ENCODE measurements at places on chromosomes 7 and 10.

- DNase-seq = no peak
Measured at GRCh38 chr10:43667317-43667731, 18.6 kb upstream of the ZNF32 start.

DNA sequence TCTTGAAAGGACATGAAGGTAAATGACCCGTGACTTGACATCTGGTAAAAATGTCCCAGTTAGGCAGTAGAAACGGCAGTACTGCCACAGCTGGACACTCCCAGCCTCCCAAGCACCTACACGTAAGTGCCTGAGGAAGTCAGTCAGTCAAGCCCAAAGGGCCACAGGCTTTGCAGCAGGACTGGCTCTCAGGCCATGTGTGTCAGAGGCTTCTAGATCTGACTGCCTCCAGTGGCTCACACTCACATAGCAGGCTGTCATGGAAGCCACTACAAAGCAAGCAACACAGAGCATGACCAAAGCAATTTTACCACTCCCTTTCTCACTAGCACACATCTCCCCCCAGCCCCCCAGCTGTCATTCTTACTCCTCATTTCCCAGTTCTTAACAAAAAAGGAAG, 17.8 kb upstream of the CCNJ start:
- no peak for DNase-seq

GRCh38 chr7:82109288-82109687, 334.3 kb downstream of the CACNA2D1 start:
- DNase-seq = no peak

DNA sequence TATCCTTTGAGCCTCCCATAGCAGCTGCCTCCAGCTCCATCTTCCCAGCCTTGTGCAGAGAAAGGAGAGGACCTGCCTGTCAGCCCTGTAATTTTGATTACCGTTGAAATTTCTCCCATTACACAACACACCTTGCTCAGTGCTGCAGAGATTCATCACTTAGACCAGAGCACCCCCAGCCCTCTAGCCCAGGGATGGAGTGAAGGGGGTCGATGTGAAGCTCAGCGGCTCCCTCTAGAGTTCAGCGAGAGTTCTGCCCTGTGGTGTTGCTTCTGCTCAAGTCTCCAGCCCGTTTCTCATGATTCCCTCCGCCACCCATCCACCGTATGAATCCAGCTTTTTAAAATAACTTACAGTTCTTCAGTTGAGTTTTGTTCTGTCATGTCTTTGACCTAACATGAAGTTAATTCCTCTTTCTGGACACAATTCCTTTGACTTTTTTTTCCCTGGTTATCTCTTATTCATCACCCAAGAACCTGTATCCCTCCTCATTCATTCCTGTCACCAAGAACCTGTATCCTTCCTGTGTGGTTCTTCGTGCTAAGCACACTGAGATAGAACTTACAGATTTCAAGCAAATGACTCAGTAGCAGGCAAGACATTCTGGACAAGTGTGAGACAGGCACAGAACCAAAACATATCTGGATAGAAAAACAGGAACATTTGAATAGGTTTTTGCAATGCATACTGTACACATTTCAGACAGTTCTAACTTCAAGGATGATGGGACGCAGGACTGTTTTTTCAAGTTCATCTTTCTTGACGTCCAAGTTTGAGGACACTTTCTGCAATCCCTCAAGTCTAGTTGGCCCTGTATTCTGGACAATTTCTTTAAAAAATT, 35.0 kb upstream of the ZNF32 start:
- peak; percentile 32 for DNase-seq

- DNase-seq = no peak
Measured at GRCh38 chr10:5691786-5692185, 7.1 kb downstream of the TASOR2 start.

DNA sequence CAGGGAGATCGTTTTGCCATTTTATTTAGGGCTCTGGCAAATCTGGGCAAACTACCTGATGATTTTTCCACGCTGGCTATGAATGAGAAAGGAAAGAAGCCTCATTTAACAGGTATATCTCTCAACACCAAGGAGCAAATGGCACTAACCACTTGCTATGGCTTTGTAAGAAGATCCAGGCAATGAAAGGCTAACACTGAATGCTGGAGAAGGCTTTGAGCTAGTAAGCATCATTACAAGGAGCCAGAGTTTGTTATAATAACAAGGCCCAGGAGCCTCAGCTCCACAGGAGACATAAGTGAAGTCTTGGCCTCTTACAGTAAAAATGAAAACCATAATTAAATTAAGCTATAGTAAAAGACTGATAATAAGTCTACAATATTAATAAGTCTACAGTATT, 123.1 kb downstream of the CNOT4 start:
- DNase-seq = no peak

DNA sequence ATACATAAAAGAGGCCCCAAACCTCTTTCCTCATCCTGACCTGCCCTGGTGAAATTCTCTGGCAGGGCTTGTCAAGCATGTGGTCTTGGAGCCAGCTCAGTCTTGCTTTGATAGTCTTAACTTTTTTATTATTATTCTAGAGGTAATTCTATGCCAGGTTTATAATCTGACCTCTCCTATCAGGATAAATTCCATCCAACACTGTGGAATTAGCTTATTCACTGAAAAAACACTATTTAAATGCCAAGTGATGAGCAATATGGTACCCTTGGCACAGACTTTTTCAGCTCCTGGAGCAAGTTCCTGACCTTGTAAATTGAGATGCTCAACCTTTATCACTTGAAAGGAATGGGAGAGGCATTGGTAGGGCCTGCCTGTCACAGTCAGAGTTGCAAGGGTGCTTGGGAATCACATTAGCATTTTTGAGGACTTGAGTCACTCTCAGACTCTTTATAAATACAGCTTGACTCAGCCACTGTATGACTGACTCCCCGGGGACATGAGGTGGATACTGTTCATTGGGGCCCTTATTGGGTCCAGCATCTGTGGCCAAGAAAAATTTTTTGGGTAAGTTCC, at the start of gene CPA4:
TSS of gene CPA4 (plus strand) at position 480 of the 576 bp plus-strand sequence. CDS start at position 500, 20 bp downstream.
- no peak for DNase-seq

- DNase-seq = no peak
Measured at GRCh38 chr7:85750454-85750949, 563.6 kb upstream of the SEMA3D start.

- no peak for DNase-seq
Measured at GRCh38 chr7:45066409-45066808, 22.4 kb downstream of the NACAD start.

DNA sequence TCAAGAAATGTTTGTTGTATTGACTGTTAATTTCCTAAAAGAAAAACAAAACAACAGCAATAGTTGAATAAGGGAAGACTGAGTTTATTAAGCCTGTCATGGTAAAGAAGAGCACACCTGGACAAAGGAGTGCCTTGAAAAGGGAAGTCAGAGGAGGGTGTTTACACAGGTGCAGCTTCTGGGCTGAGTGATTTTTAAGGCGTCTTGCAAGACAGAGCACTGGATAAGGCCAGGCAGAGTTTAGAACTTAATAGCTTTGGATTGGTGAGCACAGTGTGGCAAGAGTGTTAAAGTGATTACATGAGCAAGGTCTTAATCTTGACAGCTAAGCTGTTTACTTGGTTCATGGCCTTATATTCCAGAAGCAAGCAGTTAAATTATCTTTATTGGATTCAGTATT, 423.2 kb downstream of the CNTNAP2 start:
- DNase-seq = no peak

DNA sequence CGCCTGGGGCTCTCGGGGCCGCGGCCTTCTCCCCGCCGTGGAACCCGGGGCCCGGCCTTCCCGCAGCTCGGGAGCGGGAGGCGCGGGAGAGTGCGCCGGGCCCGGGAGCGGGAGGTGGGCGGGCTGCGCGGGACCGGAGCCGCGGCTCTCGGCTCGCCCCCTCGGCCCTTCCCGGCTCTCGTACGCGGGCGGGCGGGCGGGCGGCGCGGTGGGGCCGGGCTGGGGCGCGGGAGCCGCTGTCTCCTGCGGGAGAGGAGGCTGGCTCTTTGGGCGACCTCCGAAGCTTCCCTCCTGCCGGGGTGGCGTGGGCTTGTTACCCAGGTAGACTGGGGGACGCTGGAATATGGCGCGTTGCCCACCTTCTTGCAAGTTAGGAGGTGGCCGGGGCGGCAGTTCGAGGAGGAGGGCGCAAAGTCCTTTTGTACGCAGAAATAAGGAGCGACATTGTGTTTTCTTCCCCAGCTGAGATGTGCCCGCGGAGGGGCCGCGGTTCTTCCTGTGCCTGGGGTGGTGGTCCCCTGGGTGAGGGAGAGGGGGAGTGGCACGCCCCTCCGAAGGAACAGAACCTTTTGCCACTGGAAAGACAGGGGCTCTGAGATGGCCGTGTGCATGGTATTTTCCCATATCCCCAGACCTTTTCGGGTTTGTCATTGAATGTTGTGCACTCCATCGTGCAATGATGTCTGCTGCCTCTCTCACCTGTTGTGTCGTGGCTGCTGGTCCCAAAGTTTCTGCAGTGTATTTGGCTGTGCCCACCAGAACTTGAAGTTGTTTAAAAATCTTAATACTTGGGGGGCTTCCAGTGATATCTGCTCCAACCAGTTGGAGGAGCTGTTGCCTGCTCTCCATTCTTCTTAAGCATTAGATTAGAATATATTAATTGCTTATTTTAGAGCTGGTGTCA, 844 bp downstream of the NRF1 start:
- DNase-seq = peak; percentile 33

GRCh38 chr7:13639396-13639795, 350.1 kb downstream of the ETV1 start:
- no peak for DNase-seq

GRCh38 chr7:155339474-155339873, 41.8 kb downstream of the INSIG1 start:
- no peak for DNase-seq

DNA sequence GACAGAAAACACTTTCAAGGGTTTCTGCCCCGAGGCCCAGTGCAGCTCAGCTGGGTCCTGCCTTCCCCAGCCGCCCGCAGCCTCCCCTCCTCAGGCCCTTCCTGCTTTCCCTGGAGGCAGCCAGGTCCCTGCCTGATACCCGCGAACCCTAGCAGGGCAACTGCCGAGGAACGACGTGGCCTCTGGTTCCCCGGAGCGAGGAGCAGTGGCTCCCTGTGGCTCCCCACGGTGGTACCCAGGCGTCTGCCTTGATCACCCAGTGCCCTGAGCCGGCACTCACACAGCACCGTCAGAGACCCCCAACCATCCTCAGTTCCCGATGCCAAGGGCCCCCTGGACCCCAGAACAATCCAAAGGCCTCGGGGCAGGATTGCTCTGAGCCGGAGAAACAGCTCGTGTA, 58.3 kb downstream of the CFAP46 start:
- no peak for DNase-seq
